ENCODE measurements at places on chromosomes 7 and 10.

- DNase-seq, result no peak
Measured at GRCh38 chr7:68862736-68863135, 735.5 kb upstream of the AUTS2 start.

DNA sequence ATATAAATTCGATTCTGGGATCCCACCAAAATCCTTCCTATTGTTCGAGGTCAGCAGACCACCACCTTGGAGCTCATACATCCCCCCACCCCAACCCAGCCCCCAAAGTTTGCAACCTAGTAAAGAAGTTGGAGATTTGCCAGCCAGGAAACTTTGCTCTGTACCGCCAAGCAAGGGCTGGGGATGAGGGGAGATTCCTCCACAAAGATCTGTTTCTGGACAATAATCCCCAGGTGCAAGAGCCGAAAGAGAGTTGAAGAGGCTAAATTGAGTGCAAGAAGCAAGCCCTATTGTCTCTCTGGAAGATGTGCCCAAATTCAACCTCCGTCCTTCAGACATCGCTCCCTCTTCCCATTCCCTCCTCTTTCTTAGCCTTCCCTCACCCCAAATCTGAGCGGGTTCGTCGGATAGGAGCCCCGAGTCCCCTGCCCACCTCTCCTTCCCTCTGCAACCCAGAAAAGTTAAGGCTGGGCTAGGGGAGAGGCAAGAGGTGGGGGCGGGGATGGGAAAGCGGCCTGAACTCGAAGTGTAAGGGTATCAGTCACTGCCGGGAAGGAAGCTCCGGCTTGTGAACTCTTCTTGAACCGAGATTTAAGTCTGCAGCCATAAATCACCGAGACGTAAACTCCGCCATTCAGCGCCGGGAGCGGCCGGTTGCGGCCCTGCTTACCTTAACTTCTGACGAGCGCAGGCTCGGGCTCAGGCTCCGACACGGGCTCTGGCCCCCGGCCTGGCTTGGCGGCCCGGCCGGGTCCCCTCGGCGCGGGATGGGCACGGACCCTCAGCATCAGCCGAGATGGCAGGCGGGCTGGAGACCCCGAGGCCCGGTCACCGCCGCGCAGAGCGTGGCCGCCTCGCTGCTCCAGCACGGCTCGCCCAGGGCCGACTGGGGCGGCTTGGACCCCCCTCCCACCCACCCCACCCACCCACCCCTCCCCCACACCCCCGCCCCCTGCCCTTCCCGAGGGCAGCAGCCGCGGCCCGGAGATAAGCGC is 10.8 kb upstream of the HOXA2 start:
- no peak for DNase-seq

DNA sequence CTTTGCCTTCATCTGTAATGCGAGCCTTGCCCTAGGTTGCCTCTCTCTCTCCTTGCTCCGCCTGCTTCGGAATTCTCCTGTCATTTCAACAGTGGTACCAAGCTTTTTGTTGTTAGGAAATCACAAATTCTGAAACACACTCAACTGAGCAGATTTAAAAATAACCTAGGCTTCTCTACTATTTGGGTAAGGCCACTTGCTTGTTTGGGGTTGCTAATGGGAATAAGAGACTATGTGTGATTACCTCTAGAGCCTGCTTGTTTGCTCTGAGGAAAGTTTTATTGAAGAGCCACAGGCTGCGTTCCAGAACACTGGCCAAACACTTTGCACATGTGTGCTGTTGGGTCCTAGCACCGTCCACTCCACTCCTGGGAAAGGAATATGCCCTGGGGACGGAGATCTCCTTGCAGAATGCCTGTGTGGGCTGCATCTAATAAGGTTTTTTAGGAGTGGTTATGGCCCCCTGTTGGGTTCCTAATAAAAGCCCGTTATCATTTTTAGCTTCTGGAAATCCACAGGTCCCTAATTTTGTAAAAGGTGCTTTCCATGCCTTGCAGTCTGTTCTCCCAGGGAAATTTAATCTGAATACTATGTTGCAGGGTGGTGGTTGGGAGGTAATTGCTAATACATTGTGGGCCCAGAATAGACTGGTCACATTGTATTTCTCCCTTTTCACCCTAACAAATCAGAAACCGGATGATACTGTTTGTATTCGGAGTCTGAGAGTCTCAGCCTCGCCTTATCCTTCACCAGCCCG is 68.7 kb upstream of the KLF6 start:
- DNase-seq, result no peak

- DNase-seq, result no peak
Measured at GRCh38 chr10:25026463-25026862, 10.1 kb downstream of the THNSL1 start.

GRCh38 chr7:73526896-73527821 is 5.1 kb upstream of the BAZ1B start:
- DNase-seq, result no peak
